ENCODE measurements at places on chromosomes 6 and 20.

GRCh38 chr20:57654998-57655808 is 35.0 kb upstream of the ZBP1 start:
- no peak for DNase-seq

DNA sequence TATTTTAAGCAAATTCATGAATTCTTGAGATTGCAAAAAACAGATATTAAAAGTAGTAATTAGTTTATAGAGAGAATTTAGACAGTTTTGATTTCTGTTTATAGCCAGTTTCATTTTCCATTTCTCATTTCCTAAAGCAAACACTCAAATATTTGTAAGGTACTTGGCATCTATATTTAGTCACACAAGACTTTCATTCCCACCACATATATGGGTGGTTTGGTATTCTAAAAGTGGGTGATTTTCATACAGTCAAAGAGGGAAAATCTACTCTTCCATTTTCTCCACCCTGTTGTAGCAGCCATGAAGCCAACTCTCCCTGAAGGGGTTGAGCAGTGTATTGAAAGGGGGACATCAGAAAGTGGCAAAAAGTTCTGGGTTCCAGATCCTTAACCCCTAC is 181.1 kb upstream of the SUPT3H start:
- no peak for DNase-seq

- no peak for DNase-seq
Measured at GRCh38 chr6:2848851-2849250, 7.2 kb upstream of the SERPINB1 start.

DNA sequence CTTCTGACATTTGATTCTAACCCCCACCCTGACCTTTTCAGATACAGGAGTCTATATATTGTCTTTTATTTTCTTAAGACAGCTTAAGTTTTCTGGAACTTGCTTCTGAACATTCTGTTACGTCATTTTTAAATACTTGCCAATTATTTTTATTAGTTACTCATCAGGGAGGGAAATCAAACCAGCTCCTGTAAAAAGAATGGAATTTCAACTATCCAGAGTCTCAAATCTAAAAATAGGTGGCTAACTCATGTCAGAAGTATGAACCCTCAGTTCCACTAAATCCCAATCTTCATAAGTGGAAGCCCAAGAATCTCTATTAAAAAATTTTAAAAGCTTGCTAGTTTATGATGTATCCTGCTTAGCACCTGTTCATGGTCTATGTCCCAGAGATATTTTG is 900.0 kb downstream of the KIF16B start:
- DNase-seq = no peak

GRCh38 chr20:10971096-10971495 is 297.3 kb upstream of the JAG1 start:
- no peak for DNase-seq

Measured in erythroblast (primary cell).